Cortex of kidney (tissue), 1 donor: ENCODE measurements at places on chromosomes 4 and X.

- DNase-seq: no peak
These were observed 146.5 kb upstream of the MSX1 start for GRCh38 chr4:4712800-4713528.

- DNase-seq: no peak
These were observed 317.1 kb downstream of the DCTD start for GRCh38 chr4:182600093-182600492.

- DNase-seq: no peak
These were observed 3.9 kb upstream of the CHRNA9 start for GRCh38 chr4:40331101-40331745.

DNA sequence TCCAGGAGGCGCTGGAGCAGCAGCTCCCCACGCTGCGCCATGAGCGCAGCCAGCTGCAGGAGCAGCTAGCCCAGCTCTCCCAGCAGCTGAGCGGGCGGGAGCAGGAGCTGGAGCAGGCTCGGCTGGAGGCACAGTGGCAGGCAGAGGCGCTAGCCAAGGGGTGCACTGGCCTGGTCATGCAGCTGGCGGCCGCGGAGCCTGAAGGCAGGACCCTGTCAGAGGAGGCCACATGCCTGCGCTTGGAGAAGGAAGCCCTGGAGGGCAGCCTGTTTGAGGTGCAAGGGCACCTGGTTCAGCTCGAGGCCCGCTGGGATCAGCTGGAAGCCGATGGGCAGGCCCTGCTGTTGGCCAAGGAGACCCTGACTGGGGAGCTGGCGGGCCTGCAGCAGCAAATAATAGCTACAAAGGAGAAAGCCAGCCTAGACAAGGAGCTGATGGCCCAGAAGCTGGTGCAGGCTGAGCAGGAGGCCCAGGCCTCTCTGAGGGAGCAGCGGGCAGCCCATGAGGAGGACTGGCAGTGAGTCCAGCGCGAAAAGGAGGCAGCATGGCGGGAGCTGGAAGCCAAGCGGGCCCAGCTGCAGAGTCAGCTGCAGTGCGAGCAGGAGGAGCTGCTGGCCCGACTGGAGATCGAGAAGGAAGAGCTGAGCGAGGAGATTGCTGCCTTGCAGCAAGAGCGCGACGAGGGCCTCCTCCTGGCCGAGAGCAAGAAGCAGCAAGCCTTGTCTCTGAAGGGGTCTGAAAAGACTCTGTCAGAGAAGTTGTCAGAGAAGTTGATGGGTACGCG is 13.6 kb downstream of the SMIM10L2A start:
- DNase-seq: no peak

GRCh38 chr4:165635951-165636350 is 237.1 kb upstream of the TLL1 start:
- no peak for DNase-seq

GRCh38 chrX:56429581-56429980 is 133.8 kb upstream of the UBQLN2 start:
- DNase-seq: no peak

GRCh38 chrX:14032406-14032805 is 2.7 kb upstream of the GEMIN8 start:
- no peak for DNase-seq

DNA sequence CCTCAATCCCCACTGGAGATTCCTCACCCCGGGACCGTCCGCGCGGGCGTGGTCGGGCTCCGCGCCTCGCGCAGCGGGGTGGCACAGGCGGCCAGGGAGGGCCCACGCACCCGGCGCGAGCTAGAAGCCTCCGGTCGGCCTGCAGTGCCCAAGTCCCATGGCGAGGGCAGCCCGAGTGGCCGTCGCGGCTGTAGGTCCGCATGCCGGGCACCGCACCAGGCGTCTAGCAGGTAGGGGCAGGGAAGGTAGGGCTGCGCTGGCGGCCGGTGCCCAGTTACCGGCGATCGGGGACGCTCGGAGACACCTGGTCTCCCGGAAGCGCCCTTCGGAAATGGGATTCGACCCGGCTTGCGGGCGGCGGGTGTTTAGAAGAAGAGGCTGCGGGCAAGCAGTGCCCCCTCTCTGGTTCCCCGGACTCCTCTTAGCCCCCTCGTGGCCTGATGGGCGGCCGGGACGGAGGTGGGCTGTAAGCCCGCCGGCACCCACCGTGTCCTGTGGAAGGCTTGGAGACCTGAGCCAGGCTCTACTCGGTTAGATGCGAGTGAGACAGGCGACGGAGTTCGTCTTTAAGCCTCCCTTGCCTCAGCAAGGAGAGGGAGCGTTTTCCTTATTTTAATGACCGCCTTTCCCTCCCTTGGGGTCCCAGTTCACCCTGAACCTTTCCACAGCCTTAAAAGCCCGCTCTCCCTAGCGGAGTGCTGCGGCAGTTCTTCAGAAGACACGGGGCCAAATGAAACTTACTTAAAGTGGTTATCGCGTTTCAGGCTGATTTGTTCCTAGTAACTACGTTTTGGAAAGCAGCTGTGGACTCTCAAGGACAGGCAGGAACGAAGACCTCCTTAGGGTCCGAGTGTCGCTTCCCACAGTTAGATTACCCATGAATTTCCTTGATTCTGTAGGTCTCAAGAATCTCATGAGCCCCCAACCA is 821 bp downstream of the SLITRK2 start:
- no peak for DNase-seq

- no peak for DNase-seq
These were observed 187.9 kb downstream of the EPHA5 start for GRCh38 chr4:65482410-65482809.

GRCh38 chr4:185399466-185399865 is 2.8 kb downstream of the ANKRD37 start:
- DNase-seq: no peak

- DNase-seq: no peak
These were observed 107.8 kb downstream of the STOX2 start for GRCh38 chr4:184012937-184013336.

DNA sequence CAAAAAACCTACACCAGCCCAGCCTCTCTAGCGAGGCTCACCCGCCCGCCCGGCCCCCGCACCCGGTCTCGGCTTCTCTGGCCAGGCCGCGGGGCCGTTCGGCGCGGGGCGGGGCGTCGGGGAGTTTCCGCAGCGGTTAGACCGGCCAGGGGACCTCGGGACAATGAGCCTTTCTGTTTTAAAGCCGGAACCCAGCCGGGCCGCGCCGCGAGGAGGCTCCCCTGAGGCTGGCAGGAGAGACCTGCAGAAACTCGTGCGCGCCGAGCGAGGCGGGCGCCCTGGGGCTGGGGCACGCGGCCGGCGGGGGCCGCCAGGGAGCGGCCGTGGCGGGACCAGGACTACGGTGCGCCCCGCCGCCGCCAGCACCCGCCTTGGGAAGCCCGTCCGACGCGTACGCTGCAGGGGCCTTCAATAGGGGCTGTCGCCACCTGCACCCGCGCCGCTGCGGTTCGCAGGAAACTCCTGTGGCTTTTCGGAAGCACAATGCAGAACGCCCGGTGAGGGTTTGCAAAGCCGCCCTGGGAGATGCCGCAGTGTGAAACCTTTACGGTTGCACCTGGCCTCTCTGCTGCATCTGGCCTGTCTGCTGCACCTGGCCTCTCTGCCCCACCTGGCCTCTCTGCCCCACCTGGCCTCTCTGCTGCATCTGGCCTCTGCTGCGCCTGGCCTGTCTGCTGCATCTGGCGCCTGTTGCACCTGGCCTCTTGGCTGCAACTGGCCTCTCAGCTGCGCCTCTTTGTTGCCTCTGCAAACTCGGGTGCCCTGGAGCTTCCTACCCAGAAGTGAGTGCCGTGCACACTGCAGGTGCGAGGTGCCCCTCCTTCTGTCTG is 63.9 kb downstream of the TRAPPC11 start:
- no peak for DNase-seq

DNA sequence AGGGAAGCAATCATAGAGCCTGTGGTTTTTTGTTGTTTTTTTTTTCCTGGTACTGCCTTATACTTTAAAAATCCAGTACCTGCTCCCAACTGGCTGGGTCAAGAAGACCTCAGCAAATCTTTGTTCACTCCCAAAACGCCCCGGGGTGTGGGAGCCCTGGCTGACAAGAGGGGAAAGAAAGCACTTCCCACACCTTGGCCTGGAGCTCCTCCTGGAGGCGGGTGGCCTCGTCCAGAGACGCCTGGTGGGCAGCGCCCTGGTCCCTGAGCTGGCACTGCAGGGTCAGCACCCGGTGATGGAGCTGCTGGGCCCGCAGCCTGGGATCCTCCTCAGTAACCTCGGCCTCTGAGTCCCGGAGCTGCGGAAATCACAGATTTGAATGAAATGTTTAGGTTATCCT is 38.2 kb downstream of the C4orf50 start:
- no peak for DNase-seq

DNA sequence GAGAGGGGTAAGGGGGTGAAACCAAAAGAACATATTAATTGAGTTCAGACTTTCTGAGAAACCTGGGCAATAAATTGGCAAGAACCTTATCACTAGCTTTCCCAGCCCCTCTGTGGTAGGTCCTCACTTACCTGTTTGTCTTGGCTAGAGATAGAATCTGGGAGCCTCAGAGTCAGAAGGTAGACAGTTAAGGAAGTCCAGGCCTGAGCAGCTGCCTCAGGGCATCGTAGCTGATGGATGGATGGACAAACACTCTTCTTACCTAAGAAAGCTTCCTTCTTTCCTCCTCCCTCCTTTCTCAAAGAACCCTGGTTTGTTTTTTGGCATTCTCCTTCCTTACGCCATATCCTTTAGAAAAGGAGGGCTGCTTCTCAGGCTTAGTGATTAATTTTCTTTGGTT is 24.4 kb downstream of the FRAS1 start:
- no peak for DNase-seq

DNA sequence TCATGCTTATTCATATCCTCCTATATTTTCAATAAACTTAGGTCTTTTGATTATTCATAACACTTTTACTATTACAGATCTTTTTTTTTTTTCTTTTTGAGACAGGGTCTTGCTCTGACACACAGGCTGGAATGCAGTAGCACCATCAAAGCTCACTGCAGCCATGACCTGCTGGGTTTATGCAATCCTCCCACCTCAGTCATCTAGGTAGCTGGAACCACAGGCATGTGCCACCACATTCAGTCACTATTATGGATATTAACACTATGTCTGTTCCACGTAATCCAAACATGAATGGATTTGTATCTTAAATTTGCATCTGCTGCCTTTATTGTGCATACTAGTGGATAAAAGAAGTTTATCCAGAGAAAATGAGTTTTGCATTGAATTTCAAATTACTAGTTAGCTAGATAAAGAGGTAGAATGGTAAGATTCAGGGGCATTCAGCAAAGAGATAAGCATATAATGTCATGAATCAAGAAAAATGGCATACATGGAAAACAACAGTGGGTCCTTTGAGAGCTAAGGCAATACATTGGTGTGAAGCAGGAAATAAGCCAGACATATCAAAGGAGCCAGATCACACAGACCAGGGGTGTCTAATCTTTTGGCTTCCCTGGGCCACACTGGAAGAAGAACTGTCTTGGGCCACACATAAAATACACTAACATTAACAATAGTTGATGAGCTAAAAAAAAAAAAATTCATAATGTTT is 13.9 kb downstream of the ANAPC10 start:
- DNase-seq: no peak

DNA sequence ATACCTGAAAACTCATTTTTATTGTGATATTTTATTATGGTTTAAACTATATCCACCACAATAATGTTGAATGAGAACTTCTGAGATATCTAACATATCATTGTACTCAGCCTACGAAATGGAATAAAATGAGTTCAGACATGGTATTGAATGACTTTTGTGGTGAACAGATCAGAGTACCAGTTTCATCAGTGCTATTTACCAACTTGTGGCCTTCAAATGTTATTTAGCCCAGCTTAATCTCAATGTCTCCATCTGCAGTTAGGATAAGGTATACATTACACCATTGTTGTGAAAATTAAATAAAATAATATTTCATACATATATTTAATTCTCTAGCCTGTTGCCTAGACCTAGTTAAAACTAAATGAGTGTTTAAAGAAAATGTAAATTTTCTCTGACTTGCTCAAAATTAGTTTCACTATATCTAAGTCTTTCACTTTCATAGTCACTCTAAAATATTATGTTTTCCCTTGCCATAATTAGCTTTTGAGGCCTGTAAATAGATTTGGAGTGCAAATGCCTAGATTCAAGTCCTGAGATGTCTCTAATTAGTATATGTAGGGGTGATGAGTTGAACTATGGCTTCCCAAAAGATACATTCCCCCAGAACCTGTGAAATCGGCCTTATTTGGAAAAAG is 594.2 kb downstream of the STPG2 start:
- DNase-seq: no peak

DNA sequence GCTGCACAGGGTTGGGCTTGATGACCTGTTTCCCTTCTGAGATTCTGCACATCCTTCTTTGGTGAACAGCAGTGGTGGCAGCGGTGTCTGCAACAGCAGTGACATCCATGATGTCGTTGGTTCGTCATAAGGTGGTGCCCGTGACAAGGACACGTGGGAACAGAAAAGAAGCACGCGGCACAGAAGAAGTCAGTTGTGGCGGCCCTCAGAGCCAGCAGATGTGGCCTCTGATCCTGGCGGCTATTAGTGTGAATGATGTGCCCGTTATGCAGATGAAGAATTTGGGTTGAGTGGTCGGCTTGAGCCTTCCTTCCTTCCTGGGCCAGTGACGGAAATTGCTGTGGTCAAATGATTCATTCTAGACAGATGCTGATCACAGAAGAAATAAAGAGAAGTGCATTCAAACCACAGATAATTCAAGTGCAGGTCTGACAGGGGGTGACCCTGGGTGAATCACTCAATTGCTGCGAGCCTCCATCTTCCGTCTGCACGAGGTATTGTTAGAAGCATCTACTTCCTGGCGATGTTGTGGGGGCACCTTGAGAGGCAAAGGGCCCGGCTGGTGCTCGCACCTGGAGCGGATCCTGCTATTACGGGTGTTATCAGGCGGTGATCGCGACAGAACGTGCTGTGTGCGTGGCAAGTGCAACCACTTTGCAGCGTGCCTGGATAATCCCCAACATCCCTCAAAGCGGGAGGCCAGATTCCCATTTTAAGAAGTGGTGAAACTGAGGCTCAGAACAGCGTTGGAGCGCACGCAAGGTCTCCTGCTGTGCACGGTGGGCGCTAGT is 215.2 kb upstream of the PSAPL1 start:
- no peak for DNase-seq

- no peak for DNase-seq
These were observed 116.1 kb downstream of the SPCS3 start for GRCh38 chr4:176435901-176436292.

GRCh38 chrX:39633293-39633692 is 464.5 kb downstream of the BCOR start:
- DNase-seq: no peak

GRCh38 chr4:84750260-84750959 is 167.5 kb downstream of the CDS1 start:
- DNase-seq: no peak

DNA sequence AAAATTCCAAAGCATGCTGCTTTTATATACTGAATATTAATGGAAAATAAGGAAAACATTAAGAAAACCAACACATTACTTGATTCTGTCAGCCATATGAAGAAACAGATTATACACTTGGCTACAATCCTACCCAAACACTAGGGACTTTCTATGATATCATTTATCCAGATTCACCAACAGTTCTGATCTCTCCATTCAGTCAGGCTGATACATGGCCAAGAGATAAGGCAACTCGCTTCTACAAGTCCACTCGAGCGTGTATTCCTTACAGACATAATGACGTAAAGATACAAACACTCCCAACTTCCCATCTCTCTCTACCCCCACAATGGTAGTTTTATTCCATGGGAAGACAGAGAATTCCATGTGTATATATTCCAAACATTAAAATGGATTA is 44.5 kb downstream of the NEK1 start:
- no peak for DNase-seq

GRCh38 chr4:23114538-23114937 is 421.8 kb downstream of the GBA3 start:
- no peak for DNase-seq
